DMS53 (cell line): ENCODE measurements at places on chromosomes 2 and 18.

DNA sequence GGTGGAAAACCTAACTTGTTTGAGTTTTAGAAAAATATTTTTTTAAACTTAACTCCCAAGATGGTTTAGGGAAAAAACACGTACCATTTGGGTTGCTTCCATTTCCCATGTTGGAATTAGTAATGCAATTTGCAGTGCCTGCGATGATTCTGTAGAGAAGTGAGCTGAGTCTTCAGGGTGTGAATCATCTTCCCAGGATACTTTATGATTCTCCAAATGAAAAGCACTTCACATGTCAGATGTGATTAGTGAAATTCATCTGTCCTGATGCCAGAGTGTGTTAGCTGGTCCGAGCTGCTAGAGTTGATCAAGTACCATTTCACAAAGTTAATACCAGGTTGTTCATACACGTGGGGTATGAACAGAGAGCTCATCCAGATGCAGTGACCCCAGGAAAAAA is 59.1 kb downstream of the ACOXL start:
- no peak for DNase-seq

GRCh38 chr2:238571661-238572372 is 145.1 kb downstream of the ASB1 start:
- no peak for DNase-seq

DNA sequence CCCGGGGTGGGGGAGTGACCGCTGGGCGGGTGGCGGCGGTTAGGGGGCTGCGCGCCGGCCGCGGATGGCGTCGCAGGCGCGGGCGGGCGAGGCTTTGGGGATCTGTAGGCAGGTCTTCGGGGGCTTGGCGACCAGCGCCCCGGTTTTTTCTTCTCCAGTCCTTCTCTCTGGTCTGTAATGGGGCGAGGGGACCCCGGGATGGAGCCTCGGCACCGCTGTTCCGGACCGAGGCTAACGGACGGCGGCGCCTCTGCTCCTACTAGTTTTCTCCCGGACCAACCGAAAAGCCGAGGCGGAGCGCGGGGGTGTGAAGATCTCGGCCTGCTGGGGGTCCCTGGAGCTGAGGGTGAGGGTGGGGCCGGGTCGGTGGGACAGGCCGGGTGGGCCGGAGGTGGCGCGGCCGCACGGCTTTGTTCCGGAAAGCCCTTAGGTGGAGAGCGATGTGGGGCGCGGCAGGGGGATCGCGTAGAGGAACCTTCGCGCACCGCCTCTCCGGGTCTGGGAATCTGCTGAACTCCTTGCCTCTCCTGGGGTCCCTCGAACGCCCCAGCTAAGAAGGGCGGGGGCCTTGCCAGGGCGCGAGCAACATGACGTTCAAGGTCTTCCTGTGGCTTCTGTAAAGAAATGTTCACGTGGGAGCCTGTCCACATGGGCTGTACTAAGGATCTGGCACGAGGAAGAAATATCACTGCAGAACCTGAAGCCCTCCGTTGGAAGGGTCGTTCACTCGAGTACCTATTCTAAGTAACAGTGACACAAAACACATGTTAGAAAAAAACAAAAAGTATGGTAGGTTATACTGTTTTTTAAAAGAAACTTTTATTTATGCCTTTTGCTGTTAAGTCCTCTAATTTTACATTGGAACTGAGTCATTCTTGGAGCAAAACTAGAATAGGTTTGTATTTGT is 861 bp downstream of the SLC39A10 start:
- DNase-seq = peak; percentile 83

DNA sequence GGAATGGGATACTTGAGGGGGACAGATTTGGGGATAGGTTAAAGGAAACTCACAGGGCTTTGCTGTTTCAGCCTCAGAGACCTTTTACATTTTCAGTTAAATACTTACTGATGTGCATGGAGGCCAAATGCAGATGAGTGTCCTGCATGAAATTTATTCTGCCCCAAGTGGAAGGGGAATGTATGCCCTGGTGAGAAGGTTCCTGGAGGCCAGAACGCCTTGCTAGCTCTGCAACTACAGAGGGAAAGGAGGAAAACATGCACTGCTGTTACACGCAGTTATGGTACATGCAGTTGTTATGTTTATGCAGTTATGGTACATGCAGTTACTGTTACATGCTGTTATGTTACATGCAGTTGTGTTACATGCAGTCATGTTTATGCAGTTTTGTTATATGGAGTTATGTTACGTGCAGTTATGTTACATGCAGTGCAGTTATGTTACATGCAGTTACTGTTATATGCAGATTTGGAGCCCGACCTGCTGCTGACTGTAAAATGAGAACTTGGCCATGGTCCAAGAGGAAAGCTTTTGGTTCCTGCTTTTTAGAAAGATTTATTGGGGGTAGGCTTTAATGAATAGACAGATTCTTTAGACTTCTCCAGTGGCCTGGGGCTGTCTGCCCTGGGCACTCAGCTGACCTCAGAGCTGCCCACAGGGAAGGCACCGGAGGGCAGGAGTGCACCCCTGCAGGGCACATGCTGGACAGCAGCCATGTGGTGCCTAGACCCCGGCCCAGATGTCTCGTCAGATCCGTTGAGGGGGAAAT is 84.1 kb downstream of the LDLRAD4 start:
- DNase-seq = no peak

DNA sequence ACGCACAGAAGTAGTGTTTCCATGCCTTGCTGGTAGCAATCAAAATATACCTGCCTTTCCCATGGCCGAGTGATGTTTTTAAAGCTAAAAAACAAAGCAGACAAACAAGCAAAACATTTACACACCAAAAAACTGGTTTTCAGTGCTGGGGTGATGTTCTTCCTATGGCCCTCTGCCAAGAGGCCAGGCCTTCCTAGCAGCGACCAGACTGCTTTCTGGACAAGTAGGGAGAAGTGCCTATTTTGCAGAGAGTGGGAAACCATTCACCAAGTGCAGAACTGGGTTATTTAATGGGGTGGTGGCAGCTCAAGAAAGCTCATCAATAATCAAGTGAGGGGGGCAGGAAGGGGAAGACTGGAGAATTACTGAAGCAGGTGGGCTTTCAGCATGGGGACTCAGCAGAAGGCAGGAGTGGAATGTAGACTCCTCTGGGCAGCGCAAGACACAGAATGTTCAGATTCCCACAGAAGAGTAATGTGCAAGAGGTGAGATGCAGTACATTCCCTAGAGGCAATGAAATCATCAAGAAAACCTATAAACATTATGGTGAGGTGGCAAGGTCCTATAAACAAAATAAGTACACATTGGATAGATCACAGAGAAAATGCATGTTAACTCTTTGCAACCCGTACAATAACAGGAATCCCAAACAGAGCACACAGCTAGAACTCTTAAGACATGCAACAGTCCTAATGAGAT is 44.0 kb downstream of the CPO start:
- DNase-seq = no peak

DNA sequence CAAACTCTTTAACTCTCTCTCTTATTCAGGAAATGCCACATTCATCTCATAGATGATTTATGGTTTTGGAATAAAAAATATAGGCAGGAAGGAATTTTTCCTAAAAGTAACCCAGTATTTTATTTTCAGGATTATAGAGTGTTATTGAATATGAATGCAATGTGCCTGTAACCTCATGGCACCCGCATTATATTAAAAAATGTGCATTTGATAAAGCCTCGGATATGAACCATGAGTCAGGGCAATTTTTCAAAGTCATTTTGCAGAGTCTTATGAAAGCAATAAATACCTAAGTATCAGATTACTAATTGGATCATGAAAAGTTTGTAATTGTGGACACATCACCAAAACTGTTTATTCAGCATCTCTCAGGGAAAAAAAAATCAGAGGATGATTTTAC is 573.8 kb downstream of the TSN start:
- no peak for DNase-seq

DNA sequence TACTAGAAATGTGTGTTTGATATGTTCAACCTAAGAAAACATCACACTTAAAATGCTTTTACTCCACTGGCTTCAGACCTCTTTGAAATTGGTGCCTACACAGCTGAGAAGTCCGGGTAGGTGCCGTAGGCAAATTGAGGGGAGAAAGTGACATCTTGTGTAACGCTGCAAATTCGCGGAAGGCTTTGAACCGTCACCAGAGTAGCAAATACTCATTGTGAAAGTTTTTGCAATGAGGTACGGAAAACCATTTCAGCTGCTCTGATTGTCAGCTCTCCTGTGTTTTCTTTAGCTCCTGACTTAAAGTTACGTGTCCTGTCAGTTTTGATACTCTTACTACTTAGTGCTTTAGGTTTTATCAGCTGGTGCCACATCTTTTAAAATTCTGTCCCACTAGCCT is 224.5 kb downstream of the FAM210A start:
- no peak for DNase-seq

DNA sequence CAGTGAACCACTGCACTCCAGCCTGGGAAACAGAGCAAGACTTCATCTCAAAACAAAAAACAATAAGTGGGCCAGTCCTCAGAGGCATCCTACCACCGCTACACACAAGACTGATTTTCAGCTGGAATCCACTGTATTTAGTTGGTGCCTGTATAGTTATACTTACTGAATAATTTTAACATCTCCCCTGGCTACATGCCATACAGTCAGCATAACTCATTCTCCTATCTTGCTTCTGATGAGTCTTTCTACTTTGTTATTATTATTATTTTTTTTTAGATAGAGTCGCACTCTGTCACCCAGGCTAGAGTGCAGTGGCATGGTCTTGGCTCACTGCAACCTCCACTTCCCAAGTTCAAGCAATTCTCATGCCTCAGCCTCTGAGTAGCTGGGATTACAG is 19.9 kb upstream of the CAB39 start:
- DNase-seq = no peak

GRCh38 chr2:216632952-216633615 is at the start of gene IGFBP2:
IGFBP2 (plus strand) TSS chr2:216633420; CDS start chr2:216633524, 104 bp downstream.
- DNase-seq = peak; percentile 85

DNA sequence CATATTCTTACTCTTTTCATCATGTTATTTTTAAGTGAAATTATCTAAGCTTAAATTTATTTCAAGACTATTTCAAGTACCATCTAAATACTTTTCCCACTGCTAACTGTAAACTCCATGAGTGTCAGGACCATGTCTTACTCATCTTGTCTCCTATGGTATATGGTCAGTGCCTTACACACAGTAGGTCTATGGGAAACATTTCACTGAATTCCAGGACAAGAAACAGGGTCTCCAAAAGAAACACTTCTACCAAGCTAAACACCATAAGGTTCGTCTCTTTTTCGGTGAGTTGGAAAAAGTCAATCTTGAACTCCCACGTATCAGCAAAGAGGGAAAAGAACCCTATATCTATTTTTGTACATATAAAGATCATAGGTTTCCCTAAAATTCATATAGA is 6.5 kb downstream of the SUCLG1 start:
- DNase-seq = no peak

GRCh38 chr18:54958704-54959625 is at the start of gene CCDC68:
CCDC68 (minus strand) TSS chr18:54959461; CDS start chr18:54942791, 16,670 bp downstream.
- DNase-seq = peak; percentile 86

- DNase-seq = peak; percentile 79
Measured at GRCh38 chr2:208062113-208062512, 36.8 kb upstream of the PLEKHM3 start.

- no peak for DNase-seq
Measured at GRCh38 chr2:171551836-171552235, 29.6 kb downstream of the CYBRD1 start.

DNA sequence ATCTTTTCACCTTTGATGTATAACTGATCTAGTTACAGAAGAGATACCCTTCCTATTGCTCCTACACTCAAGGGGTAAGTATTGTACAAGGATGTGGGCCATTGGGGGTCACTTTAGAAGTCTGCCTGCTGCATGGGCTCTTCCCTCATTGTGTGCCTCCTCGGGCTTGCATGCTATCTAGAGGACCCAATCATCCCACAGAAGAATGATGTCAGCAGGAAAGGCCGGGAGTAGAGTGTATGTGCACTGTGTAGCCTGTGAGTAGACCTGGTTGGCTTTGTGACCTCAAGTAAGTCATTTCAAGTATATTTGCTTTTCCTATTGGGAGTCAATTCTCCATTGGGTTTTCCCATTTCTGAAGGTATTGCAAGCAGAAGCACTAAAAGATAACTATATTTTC is 129.5 kb upstream of the TRIB2 start:
- DNase-seq = peak; percentile 14

DNA sequence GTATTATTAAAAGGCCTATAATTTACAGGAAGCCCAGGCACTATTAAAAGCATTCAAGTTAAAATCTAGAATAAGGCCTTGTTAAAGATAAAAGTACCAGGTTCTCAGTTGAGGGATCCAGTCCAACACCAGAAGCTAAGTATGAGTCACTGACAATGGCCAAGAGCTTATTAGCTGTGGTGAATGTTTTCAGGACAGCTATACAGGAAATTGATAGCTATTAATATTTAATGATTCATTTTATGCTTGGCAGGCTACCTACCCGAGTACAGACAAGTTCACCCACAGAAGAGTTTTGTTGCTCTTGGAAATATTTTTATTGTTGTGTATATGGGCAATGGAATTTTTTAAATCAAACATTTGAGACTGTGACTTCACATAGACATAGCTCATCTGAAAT is 729.6 kb upstream of the ZNF804A start:
- DNase-seq = no peak

DNA sequence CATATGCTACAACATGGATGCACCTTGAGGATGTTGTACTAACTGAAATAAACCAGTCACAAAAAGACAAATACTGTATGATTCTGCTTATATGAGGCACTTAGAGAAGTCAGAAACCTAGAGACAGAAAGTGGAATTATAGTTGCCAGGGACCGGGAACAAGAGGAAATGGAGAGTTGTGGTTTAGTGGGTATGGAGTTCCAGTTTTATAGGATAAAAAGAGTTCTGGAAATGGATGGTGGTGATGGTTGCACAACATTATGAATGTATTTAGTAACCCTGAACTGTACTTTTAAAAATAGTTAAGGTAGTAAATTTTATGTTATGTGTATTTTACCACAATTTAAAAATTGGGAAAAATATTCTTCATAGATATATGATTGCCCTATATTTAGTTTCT is 97.7 kb downstream of the DPP4 start:
- DNase-seq = no peak

DNA sequence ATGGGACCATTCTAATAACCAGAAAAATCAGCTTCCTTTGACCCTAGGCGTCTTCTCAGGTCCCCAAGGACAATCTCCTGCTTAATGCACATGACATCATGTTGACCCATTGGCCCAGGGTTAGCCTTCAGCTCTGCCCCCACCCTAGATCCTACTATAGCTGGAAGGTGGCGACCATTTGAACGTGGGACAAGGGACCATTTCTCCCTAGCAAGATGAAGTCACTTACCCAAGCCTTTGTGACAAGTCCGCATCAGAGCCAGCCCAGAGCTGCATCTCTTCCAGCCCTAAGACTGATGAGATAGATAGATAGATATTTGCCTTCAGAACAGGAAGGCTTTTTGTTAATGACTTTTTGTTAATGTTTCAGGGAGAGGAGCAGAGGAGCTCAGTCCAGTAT is 28.2 kb upstream of the TAF1B start:
- DNase-seq = no peak

GRCh38 chr2:106857882-106858478 is 28.0 kb downstream of the ST6GAL2 start:
- DNase-seq = peak; percentile 19
